Activated CD8-positive, alpha-beta memory T cell treated with anti-CD3 and anti-CD28 coated beads, Interleukin-2, amount 50 U/mL, for 4 hours (primary cell): ENCODE measurements at places on chromosomes 6 and 20.

- no peak for DNase-seq
Observed at GRCh38 chr6:143583542-143584327, 72.2 kb upstream of the FUCA2 start.

- no peak for DNase-seq
Observed at GRCh38 chr6:116127771-116128493, 2.0 kb upstream of the COL10A1 start.

DNA sequence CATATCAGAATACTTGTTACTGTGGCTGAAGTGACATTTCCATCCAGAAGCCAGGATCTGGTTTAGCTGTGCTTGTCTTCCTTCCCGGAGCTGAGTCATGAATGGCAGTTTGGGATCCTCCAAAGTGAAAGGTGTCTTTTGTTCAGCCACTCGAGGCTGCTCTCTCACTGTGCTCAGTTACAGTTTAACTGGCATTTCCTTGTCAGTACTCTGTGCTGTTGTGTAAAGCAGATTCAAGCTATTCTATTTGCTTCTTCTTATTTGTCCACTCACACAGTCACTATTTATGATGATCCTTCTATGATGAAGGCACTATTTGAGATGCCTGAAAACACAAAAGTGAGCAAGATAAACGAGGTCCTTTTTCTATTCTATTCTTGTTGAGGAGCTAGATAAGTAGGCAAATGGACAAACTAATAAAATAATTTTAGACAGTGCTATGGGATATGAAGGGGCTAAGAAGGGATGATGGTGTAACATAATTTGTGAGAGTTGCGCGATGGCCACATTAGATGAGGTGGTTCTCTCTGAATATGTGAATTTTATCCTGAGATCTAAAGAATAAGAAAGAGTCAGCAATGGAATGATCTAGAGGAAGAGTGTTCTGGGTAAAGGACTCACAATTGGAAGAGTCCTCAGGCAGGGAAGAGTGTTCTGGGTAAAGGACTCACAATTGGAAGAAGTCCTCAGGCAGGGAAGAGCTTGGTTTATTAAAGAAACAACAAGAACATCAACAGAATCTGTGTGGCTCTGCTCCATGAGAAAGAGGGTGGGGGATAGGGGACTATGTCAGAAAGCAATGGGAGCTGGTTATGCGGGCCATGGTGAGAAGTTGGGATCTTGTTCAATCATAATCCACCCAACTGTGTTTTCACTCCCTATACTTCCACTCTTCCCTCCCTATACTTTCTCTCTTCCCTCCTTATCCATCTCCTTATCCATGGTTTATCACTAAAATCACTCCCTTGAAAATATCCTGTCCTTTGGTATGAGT lies 40.1 kb downstream of the CYP24A1 start:
- DNase-seq = no peak

DNA sequence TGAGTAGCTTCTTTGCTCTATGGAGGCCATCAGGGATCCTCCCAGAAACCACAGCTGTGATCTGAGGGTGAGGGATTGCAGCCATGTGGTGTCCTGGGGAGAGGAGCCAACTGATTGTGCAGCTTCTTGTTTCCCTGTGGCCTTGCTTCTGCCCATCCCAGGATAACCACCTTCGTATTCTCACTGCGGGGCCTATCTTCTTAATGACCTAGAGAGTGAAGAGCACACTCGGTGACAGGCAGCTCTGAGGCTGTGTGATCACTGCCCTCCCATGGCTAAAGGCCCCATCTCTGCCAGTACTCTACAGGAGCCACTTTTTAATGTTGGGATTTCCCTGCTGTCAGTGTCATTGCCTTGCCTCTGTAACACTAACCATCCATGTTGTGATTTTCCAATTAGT lies 5.3 kb upstream of the RAET1L start:
- DNase-seq = no peak

- DNase-seq = no peak
Observed at GRCh38 chr6:24982231-24982630, 46.5 kb upstream of the RIPOR2 start.

GRCh38 chr6:90285042-90285481 lies 11.6 kb downstream of the BACH2 start:
- DNase-seq = no peak

- DNase-seq = no peak
Observed at GRCh38 chr6:97304701-97305100, 21.7 kb upstream of the MMS22L start.

GRCh38 chr6:71656121-71656520 lies 230.2 kb upstream of the RIMS1 start:
- DNase-seq = no peak

GRCh38 chr6:115766745-115767462 lies 293.8 kb downstream of the FRK start:
- DNase-seq = no peak

GRCh38 chr20:37890643-37891042 lies 12.3 kb upstream of the VSTM2L start:
- no peak for DNase-seq

GRCh38 chr6:106551155-106551554 lies 78.1 kb downstream of the RTN4IP1 start:
- DNase-seq = no peak

GRCh38 chr6:4163408-4164116 lies 28.2 kb upstream of the ECI2 start:
- DNase-seq = no peak

- no peak for DNase-seq
Observed at GRCh38 chr20:11210611-11211010, 536.8 kb upstream of the JAG1 start.

DNA sequence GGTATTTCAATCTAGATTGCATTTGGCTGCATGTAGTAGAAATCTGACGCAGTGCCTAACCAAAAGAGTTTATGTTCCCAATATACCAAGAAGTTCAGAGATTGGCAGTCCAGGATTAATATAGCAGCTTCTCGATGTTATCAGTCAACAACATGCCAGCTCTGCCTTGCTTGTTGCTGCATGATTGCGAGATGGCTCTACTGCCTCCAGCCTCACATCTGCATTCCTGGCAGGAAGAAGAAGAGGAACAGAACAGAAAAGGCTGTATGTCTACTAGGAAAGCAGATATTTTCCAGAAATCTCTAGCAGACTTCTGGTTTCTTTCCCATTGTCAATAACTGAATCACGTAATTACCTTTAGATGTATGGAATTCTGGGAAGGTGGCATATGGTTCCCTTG lies 60.8 kb downstream of the SLC35D3 start:
- no peak for DNase-seq

DNA sequence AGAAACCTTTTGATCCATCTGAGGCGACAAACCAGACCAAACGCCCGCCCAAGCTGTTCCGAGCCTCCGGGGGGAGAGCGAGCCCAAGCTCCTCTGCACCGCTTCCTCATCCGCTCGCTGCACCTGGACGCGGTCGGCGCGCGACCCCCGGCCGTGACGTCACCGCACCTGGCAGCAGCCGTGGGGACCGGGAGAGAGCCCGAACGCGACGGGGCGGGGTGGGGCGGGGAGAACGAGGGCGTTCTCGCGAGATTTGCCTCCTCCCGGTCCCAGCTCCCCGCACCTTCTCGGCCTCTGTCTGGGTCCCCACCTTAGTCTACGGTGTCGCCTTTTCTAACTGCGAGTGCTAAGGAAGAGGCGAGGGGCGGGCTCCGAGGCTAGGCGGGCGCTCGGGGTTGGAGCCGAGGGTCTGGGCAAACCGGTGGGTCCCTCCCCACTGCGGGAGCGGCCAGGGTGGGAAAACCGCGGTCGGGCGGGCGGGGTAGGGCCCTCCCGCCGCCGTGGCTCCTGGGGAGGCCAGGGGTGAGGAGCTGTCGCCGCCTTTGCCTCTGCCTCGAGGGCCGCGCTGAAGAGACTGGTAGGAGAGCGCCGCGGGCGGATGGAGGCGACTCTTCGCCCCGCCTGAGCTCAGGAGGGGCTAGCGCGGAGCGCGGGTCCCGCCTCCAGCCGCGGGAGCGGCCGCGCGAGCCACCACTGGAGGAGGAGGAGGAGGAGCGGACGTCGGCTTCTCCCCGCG lies at the start of gene CD2AP:
Gene CD2AP (plus strand): TSS at position 293 of the 736 bp plus-strand sequence. CDS start 456 bp downstream, outside the sequence.
- DNase-seq = peak; percentile 90

GRCh38 chr6:4607793-4608192 lies 168.4 kb upstream of the CDYL start:
- DNase-seq = no peak

GRCh38 chr6:32179766-32180405 lies 1.7 kb downstream of the RNF5 start:
- DNase-seq = no peak

DNA sequence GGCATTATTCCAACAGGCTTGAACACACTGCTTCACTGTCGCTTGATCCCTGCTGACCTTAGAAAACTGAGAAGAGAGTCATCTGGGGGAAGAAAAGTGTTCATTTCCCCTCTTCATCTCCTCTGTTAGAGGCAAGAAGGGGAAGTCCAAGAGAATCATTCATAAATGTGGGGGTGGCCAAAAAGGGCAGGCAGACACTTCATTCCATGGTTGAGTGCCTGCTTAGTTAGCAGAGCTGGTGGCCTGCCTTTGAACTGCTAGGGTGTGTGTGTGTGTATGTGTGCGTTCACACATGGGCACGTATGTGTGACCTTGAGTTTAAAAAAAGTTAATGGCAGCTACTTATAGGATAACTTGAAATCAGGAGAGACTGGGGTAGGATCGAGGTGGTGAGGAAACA lies 39.4 kb upstream of the RFPL4B start:
- no peak for DNase-seq
